ENCODE measurements at places on chromosomes 1 and 21.

DNA sequence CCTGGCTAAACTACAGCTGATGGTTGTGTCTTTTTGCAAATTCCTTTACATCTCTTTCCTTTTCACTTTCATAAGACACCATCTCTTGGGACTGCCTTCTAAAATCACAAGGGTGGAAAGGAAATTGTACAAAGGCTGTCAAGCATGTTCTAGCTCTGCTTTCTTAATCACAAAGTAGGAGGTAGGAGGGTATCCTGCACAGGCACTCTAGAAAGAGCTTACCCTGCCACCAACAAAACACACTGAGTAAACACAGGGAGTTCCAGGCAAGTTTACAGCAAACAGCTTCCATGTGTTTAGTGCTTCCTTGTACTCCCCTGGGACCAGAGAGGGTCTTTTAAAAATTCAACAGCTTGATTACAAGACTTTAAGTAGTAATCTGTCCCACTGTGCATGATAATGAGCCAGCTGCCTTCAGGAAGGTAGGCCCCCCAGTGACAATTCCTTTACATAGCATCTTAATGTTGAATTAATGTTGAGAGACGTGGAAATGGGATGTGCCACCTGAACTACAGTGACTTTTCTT is 2.4 kb downstream of the PLPP3 start:
- no peak for DNase-seq

- peak; percentile 80 for DNase-seq
Observed at GRCh38 chr1:246142320-246142893, 364.7 kb downstream of the SMYD3 start.

- DNase-seq = no peak
Observed at GRCh38 chr1:37919277-37919676, 27.6 kb downstream of the INPP5B start.

DNA sequence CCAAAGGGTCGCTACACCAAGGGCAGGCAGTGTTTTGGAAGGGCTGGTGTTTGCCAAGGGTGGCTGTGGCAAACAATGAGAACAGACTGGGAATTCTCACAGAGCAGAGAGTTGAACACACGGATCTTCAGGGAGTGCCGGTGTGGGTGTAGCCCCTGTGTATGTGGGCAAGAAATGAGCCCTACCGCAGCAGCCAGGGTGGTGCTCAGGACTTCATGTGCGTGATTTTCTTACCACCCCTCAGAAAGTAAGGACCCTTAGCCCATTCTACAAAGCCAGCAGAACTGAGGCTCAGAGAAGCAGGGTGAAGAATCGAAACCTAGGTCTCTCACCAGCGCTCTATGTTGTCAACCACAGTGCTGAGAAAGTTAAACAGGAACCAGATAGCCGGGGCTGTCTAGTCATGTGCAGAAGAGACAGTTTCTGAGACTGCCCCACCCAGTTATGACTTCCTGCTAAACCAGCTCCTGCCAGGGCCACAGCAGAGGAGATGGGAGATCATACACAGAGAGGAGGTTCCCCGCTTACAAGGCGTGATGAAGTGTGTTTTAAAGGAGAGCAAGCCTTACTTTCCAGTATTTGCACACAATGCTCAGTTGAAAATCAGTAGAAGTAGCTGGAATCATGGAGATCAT is 21.9 kb upstream of the MORC3 start:
- no peak for DNase-seq

DNA sequence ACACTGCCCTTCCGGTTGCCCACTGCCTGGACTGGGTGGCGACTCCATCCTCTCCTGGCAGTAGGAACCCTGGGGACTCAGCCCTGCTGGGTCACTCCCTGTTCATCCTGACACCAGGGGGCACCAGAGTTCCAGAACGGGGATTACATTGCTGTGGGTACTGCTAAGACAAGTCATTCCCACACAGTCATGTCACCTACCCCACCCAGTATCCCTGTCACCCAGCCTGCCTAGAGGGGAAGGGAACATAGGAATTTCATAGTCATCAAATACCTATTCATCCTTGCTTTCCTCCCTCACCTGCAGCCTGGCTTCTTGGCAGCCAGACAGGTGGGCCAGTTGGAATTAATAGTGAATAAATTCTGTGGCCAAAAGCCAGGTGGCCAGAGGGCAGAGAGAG is 9.8 kb upstream of the SFN start:
- DNase-seq = peak; percentile 59

GRCh38 chr1:25774921-25775771 is 24.8 kb upstream of the SELENON start:
- no peak for DNase-seq

DNA sequence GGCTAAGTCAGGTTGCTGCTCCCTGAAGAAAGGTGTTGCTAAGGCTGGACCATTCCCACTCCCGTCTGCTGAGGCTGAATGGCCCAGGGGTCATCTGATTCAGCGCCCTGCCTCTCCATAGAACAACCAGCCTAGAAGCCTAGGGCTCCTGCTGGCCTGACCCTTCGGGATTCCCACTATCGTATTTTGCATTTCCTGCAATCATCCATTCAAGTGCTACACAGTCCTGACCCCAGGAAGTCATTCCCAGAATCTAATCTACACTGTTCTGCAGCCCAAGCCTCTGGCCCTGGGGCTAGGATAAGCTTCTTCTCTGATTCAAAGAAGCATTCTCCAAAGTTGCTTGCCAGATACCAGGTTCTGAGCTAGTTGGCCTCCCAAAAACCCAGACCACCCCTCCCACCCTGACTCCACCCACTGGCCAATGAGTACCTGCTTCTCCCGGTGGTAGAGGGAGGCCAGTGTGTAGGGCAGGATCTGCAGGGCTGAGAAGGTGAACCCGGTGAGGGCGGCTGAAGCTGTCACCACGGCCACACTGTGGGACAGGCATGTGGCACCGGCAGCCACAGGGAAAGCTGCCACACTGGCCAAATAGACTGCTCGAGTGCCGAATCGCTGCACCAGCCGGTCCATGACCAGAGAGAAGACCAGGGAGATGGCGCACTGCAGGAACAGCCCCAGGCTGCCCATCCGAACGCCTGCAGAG is 18.7 kb downstream of the SLC45A3 start:
- no peak for DNase-seq

DNA sequence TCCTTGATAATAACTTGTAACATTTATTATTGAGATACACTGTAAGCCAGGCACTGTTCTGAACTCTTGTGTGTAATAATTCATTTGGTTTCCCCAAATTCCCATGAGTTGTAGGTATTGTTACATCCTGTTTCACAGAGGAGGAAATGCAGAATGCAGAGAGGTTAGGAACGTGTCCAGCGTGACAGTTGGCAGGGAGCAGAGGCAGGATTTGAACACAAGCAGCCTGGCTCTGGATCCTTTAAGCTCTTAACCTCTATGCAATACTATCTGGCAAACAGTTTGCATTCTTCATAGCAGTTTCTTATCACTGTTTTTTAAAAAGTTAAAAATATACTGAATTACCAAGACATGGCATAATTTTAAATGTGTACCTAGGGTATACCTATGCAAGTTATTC is 30.5 kb downstream of the EEIG2 start:
- no peak for DNase-seq

DNA sequence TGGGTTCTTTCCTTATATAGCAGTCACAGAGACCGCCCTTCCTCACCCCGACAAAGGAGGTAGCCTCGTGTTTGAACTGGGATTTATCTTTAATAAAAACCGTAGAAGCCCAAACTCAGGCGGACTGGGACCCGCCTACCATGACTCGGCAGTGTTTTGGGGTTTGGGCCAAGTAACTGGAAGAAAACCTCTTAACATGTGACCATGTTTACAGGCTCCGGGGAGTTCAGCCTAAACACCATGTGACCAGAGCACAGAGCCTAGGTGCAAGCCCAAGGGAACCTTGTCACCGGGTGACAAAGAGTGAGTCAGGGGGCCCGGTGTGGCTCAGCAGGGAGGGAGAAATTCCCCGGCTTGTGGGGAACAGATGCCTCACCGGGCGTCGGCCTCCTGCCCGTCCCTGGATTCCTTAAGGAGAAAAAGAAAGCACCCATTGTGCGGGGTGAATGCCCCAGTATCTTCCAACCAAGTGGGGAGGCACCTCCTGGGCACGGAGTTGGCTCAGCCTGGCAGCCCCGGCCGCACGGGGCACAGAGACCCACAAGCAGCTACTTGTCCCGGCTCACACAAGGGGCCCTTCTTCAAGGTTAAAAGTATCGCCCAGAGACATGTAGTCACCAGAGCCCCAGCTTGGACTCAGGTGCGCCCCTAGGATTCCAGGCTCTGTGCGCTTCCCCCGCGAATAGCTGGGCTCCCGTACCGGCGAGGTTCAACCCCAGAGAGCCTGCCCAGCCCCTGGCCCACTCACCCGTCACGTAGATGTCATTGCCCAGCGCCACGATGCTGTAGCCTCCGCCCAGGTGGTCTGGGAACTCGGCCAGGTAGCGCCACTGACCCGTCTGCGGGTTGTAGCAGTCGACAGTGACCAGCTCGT is 1.4 kb downstream of the KLHL21 start:
- peak; percentile 79 for DNase-seq

DNA sequence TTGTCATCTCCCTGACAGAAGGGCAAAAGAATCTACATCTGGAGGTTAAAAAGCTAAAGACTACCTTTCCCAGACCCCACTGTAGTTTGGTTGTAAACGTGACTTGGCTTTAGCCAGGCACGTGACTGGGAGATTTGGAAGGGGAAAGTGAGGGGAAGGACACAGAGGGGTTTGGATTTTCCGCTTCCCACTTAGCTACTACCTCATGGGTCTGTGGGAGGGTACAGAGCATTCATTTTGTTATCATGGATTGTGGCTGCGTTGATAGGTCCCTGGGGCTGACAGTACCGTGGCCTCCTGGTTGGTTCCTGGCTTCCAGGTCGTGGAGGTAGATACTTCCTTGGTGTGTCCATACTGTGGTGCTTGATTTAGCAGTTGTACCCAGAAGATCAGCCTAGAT is 2.6 kb downstream of the CHD1L start:
- DNase-seq = no peak

- DNase-seq = no peak
Observed at GRCh38 chr21:42191696-42192595, 27.0 kb upstream of the ABCG1 start.

- DNase-seq = no peak
Observed at GRCh38 chr1:108893141-108893530, 16.4 kb downstream of the GPSM2 start.

- DNase-seq = peak; percentile 86
Observed at GRCh38 chr1:203402629-203403337, 51.9 kb upstream of the FMOD start.

GRCh38 chr1:192980856-192981255 is 78.3 kb downstream of the UCHL5 start:
- DNase-seq = no peak

DNA sequence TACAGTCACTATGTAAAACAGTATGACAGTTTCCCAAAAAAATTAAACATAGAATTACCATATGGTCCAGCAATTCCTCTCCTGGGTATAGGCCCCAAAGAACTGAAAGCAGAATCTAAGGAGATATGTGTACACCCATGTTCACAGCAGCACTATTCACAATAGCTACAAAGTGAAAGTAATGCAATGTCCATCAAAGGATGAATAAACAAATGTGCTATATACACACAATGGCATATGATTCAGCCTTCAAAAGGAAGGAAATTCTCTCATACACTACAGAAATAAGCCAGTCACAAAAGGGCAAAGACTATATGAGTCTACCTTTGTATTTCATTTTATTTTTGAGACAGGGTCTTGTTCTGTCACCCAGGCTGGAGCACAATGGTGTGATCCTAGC is 120.4 kb downstream of the TOMM20 start:
- no peak for DNase-seq

GRCh38 chr1:11680270-11681070 is 478 bp downstream of the MAD2L2 start:
- DNase-seq = no peak

DNA sequence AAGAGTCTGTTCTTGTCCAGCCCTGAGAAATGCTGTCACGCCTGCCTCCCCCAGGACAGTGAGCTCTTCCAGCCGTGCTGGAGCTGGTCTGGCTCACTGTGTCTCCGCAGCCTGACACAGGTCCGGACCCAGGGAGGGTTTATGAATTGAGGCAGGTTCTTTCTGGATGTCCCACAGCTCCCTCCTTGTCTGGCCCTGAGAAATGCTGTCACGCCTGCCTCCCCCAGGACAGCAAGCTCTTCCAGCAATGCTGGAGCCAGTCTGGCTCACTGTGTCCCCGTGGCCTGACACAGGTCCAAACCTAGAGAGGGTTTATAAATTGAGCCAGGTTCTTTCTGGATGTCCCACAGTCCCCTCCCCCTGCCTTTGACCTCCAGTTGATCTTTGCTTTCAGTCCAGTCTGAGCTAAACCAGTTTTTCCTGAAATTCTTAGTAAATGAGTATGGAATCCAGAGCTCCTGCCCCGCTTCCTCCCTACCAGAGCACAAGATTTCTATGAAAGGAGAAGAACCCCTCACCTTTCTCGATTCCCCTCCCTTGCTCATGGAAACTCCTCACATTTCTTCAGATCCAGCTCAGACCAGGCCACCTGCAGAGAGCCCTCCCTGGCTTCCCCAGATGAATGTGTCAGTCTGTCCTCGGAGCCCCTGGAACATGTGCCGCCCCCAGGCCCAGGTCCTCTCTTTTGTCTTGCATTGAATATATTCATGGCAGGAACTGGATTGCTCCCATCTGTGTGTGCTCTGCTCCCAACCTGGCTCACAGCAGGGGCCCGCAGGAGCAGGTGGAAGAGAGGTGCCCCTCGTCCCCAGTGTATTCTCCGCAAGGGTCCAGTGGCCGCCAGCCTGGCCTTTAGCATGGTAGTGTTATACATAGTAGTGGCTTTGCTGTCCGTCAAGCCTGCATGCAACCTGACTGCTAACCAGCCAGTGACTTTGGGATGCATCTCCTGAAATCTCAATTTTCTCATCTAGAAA is 116.3 kb downstream of the EPHB2 start:
- no peak for DNase-seq

GRCh38 chr1:16076031-16076864 is 2.8 kb upstream of the FAM131C start:
- peak; percentile 79 for DNase-seq

DNA sequence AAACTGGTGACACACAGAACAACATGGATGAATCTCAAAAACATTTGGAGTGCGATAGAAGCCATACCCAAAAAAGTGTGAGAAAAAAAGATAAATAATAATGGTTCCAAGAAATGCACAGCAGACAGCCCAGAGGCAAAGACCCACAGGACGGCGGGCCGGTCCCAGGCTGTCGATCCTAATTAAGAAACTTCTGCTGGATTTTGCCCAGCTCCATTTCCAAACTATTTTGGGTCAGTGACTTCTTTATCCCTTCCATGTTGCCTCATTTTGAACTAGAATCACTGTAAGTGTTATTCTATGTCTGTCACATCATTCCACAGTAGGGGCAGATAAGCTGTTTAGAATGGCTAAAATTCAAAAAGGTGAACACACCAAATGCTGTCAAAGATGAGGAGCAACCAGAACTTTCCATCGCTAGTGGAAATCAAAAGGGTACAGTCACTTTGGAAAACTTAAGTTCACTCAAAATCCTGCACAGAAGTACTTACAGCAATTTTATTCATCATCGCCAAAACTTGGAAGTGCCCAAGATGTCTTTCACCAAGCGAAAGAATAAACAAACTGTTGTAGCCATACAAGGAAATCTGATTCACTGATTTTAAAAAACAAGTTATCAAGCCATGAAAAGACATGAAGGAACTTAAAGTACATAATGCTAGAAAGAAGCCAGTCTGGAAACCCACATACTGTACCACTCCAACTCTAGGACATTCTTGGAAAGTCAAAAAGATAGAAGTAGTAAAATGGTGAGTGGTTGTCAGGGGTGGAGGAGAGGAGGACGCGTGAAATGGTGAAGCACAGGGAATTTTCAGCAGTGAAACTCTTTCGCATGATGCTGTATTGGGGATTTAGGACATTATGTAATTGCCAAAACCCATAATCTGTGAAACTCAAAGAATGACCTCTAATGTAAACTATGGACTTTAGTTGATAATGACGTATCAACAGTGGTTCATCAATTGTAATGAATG is 7.5 kb downstream of the NBPF1 start:
- DNase-seq = no peak

GRCh38 chr1:2253036-2253796 is 25.1 kb downstream of the SKI start:
- DNase-seq = no peak

Data from AG09319 (cell line).